ENCODE measurements at places on chromosomes 12 and 14.

- DNase-seq, result no peak
These were observed 127.2 kb downstream of the TMEM132C start for GRCh38 chr12:128394137-128394536.

- DNase-seq, result peak; percentile 12
These were observed 6.9 kb upstream of the SVOP start for GRCh38 chr12:109027767-109028166.

- peak; percentile 72 for DNase-seq
These were observed 25.0 kb downstream of the CREBL2 start for GRCh38 chr12:12636641-12637040.

- DNase-seq, result peak; percentile 91
These were observed 51.1 kb downstream of the EMP1 start for GRCh38 chr12:13247596-13247995.

- no peak for DNase-seq
These were observed 2.6 kb upstream of the C12orf76 start for GRCh38 chr12:110050927-110051326.

GRCh38 chr12:71069311-71069710 is 88.5 kb downstream of the TSPAN8 start:
- no peak for DNase-seq

DNA sequence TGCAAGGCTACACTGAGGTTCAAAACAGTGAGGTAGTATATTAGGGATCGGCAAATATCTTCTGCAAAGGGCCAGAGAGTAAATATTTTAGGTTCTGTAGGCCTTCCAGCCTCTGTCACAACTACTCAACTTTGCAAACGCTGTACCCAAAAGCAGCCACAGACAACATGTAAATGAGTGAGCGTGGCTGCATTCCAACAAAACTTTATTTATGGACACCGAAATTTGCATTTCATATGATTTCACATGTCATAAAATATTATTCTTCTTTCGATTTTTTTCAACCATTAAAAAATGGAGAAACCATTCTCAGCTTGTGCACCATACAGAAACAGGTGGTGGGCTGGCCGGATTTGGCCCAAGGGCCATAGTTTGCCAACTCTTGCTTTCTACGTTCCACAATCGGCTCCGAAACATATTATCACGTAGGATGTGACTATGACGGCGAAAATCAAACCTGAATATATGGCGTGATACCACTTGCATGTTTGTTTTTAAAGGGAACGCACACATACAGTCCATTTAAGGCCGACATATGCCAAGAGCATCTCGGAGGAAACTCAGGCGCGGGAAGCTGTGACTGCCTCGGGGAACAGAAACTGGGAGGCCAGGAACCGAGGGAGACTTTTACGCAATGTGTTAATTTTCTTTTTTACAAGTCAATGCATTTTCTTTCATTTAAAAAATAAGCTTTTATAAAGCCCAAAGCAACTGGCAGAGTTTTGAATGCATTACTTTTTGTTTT is 7.1 kb downstream of the NCOR2 start:
- no peak for DNase-seq

DNA sequence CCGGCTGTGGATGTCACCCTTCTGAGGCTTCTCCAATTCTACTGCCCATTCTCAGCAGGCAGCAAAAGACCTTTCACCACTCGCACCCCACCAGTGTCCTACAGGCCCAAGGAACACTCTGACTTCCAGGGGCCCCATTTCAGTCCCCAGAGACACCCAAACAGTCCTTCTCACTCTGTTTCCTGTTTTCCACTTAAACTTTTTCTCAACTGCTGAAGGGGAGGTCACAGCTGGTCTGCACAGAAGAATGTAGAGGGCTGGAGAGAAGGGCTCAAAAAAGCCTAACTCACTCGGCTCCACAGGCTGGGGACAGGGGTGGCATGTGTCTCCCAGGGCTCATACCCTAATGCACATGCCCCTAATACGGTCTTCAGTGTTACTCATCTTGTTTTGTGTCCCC is 4.2 kb upstream of the DTX1 start:
- DNase-seq, result no peak

GRCh38 chr12:123114304-123115083 is 36.4 kb downstream of the PITPNM2 start:
- DNase-seq, result no peak

DNA sequence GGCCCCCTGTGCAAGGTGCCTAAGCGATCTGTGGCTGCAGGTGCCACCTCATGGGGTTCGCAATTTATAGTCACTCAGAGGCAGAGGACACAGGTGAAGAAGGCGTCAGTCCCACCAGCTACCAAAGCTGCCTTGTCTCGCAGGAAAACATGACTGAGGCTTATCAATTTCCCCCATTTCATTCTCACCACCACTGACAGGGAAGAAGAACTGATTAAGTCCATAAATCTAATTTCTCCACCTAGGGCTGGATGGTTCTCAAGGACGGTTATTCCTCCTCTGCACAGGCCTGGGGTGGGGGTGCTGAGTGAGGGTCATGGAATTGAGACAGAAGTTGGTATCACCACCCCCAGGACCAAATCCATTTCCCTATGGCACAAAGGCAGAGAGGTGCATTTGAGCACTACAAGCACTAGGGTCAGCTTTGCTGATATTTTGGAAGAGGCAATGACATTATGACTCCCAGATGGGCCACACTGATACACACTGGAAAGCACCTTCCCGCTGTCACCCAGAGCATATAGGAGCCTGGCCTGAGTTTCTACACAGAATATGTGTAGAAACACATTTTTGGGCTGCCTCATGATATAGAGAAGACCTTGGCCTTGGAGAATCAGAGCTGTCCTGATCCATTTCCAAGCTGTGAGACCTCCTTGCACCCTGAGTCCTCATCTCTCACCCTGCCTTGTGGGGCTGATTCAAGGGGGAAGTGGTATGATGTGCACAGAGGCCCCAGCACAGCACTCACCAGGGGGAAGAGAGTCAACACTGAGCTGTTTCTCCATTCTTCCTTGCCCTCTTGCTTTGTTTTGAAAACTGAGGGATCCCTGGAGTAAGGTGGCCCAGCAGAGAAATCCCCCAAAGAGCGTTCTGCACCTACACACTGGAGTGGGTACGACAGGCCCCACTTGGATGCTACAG is 59.4 kb downstream of the PITPNM2 start:
- DNase-seq, result no peak

DNA sequence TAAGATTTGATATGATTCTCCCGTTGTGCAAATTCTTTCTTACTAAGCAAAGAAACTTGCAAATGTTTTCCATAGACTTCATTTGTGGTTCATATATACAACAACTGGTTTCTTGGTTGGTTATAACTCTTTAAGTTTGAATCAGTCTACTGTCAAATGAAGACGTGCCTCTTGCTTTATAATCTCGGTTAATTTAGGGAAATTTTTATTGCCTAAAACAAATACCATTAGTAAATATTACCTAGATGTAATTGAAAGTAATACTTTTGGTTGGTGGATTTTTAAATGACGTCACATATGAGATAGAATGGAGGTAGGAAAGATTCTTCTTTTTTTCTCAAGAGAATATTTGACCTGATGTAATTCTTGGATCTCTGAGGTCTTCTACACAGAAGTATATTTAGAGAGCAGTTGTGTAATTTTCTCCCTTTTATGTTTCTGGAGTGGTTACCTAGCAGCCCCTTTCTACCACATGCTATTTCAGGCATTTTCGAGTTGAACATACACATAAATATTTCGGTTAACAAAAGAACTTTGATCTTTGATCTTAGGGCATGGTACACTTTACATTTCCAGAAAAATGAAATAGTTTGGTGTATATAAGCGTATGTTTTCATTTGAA is 1.7 kb downstream of the ATF7IP start:
- peak; percentile 49 for DNase-seq

- DNase-seq, result no peak
These were observed 29.1 kb downstream of the SLC16A7 start for GRCh38 chr12:59624732-59625460.

- DNase-seq, result no peak
These were observed 8.0 kb downstream of the ZBTB39 start for GRCh38 chr12:56998316-56998715.

- no peak for DNase-seq
These were observed 32.3 kb downstream of the RPS29 start for GRCh38 chr14:49553892-49554291.

Data from bronchial epithelial cell (primary cell).